ENCODE measurements at places on chromosomes 11 and 22.

- no peak for DNase-seq
Observed at GRCh38 chr11:33259869-33260268, 2.7 kb downstream of the HIPK3 start.

DNA sequence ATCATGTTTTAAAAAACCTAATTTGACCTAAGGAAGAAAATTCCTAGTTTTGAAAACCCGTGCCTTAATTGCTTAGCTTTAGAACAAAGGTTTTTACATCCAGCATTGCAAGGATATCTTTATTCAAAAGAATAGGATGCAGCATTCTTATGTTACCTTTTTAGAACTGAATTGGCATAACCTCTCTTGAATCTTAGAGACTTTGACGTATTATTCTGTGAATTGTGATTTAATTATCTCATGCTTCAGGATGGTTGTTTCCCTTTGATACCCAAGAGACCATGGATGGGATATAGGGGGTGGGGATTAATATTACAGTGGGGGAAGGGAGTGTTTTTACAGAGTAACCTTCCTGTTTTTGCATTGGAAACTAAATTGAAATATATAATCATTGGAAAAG is 49.4 kb downstream of the ARHGEF12 start:
- DNase-seq = no peak

- DNase-seq = no peak
Observed at GRCh38 chr11:33405834-33406602, 148.8 kb downstream of the HIPK3 start.

DNA sequence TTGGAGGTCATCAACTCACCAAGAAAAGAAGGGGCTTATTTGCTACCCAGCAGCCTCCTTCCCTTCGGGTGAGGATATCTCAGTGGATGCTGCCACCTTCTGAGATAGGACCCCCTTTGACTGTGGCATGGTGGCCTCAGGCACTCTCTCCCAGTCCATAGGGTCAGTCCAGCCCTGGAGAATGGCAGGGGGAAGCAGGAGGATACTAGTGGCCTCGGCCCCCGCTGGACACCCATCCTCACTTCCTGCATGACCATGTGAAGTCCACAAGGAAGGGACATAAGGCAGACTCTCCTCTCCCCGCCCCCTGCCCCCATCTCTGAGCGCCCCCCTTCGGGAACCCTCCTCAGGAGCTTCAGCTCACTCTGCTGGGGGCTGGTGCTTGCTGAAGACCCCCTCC is 24.4 kb downstream of the TPBGL start:
- no peak for DNase-seq

DNA sequence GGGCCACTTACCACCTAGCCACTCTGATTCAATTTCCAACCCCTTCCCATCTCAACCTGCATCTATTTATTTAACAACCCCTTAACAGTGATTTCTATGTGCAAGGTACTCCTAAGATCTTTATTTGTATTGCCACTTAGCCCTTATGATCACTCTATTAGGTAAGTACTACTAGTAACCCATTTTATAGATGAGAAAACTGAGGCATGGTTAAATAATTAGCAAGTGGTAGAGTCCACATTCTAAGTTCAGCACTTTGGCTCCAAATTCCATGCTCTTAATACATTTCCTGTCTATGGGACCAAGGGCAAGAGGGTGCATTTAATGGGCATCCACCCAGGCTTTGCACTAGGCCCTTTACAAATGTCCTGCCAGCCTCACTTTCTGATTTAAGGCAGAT is 38.1 kb upstream of the CSNK2A3 start:
- no peak for DNase-seq

GRCh38 chr11:121446752-121447156 is 5.4 kb upstream of the SORL1 start:
- no peak for DNase-seq

GRCh38 chr11:119680541-119681360 is 48.2 kb downstream of the NECTIN1 start:
- no peak for DNase-seq

DNA sequence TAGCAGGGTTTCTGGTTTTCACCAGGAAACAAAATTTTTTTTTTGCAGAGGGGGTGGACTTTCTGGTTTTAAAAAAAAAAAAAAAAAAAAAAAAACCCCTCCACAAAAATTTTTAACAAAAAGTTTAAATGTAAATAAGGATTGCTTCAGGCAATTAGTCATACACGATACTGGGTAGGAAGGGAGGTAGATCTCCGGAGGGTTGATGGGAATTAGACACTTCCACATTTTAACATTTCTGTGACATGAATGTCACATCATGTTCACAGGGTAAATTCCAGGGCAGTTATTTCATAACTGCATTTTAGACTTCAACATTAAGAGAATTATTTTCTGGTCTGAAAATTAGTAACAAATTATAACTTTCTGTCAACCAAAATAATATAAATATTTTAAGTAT is 15.9 kb downstream of the NUP98 start:
- no peak for DNase-seq

DNA sequence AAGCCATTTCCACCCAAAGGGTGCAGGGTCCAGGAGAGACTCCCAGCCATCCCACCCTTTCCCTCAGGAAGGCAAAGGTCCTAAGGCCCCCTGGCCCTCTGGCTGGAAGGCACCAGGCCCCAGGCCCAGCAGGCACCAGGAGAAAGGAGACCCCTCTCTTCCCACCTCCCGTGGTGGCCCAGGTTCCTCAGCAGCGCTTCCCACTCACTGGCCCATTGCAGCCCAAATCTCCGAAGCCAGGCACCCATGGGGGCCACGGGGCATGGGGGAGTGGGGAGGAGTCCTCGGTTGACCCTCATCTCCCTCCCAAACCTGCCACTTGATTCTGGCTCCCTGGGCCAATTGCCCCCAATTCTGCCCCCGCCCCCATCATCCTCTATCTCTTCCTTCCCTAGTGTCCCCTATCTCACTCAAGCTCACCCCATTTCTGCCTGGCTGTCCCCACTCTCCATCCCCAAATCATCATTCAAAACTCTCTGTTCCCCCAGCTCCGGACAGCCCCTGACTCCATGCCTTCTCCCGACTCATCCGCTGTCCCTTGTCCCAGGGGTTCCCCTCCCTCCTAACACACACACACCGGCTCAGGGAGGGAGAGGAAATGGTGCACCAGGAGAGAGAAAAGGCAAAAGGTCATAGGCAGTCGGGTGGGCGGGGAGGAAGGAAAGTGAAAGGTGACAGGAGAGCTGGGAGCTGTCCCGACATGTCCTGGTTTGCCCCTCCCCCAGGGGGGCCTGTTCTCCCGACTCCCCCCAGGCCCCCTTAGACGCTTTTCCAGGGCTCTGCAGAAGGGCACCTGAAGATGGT is 1.2 kb downstream of the LIF start:
- no peak for DNase-seq

- no peak for DNase-seq
Observed at GRCh38 chr11:111408789-111409727, 30.0 kb upstream of the POU2AF1 start.

DNA sequence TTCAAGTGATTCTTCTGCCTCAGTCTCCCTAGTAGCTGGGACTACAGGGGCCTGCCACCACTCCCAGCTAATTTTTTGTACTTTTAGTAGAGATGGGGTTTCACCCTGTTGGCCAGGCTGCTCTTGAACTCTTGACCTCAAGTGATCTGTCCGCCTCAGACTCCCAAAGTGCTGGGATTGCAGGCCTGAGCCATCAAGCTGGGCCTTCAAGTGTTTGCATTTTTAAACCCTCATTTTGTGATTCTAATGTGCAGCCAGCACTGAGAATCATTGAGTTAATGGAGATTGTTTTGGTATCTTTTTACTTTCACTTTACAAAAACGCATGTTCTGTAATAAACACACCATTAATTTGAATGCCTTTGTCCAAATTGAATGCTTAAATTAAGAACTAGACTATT is 3.4 kb downstream of the TYR start:
- DNase-seq = no peak

DNA sequence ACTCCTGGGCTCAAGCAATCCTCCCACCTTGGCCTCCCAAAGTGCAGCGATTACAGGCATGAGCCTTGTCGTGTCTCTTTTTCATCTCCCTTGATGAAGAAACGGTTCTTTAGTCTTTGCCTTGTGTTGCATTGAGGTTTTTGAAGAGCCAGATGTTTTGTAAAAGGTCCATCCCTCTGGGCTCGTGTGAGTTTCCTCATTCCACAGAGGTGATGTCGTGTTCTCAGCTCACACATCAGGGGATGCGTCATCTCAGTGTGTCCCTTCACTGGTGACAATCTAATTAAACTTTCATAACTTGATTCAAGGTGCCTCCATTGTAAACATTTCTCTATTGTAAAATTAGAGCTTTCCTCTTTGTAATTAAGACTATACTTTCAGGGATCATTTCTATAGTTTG is 29.7 kb upstream of the TEF start:
- DNase-seq = no peak

- no peak for DNase-seq
Observed at GRCh38 chr11:4370166-4370565, 2.0 kb upstream of the OR52B4 start.

DNA sequence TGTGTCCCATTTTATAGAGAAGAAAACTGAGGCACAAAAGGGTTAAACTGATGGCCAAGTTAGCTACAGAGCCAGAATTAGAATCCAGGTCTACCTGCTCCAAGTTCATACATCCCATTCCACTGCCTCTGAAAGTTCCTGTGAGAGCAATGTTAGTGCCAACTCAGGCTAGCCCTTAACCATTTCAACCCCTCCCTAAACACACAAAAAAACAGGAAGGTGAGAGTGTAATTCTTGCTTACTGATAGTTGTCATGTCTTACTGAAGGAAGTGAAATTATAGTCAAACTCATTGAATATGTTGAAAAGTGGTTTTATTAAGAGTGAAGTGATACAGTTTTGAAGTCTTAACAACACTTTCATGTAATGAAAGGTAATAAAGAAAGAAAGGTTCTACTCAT is 2.9 kb upstream of the E2F8 start:
- DNase-seq = no peak
